Kidney glomerular epithelial cell (primary cell): ENCODE measurements at places on chromosomes 7 and 10.

DNA sequence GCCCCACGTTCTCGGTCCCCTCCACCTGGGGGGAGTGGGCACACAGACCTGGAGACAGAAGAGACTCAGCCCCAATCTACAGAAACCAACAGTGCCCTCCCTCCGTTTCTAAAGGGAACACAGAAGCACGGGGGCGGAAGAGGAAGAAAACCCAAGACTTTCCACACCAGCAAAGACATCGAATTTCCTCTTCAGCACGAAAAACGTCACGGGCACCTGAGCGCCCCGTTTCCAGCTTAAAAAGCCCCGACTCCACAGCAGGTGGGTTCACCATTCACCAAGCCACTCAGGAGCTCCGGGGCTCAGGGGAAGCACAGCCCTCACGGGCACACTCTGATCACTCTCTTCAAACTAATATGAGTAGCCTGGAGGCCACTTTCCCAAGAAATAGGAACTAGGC is 19.6 kb downstream of the NUDT1 start:
- DNase-seq, result no peak

GRCh38 chr10:108877095-108877561 is 1046.2 kb downstream of the XPNPEP1 start:
- DNase-seq, result no peak

GRCh38 chr7:66921396-66921917 is 432 bp downstream of the TMEM248 start:
- DNase-seq, result no peak

GRCh38 chr7:43747328-43748105 is 11.0 kb upstream of the BLVRA start:
- no peak for DNase-seq

DNA sequence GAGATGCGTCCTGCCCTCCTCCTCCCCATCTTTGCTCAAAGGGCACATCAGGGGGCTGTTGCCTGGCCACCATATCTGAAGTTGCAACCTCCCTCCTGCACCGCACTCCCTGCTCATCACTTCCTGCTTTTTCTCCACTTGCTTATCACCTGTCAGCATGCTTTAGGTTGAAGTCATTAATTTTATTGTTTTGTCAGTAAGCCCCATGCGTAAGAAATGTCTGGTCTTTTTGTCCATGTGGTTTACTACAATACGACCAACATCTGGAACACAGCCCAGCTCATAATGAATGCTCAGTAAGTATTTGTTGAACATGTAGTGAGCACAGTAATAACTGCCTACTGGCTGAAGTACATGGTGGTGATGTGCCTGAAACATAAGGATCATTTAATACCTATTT is 71.6 kb upstream of the GJD4 start:
- DNase-seq, result no peak

- no peak for DNase-seq
Measured at GRCh38 chr7:139495580-139496125, 12.2 kb upstream of the KLRG2 start.

GRCh38 chr10:69957886-69958555 is 94.6 kb upstream of the MACROH2A2 start:
- DNase-seq, result peak; percentile 32

- DNase-seq, result no peak
Measured at GRCh38 chr7:26841003-26841739, 23.2 kb downstream of the SKAP2 start.

- no peak for DNase-seq
Measured at GRCh38 chr7:156578978-156579430, 61.6 kb upstream of the RNF32 start.

DNA sequence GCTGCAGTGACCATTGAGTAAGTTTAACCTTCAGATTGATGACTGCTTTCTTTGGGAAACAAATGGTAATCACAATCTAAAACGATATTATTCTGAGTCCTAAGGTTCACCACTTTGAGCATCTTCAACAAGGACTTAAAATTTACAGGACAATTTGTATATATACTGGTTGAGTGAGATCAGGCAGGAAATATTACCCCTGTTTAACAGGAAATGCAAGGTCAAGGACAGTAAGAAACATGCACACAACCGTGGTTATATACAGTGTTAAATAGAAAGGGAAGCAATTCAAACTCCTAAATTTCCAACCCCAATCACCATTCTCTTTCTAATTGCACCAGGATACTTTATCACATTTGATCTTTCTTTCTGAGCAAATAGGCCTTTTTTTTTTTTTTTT is 96.1 kb downstream of the ZNF277 start:
- DNase-seq, result no peak

DNA sequence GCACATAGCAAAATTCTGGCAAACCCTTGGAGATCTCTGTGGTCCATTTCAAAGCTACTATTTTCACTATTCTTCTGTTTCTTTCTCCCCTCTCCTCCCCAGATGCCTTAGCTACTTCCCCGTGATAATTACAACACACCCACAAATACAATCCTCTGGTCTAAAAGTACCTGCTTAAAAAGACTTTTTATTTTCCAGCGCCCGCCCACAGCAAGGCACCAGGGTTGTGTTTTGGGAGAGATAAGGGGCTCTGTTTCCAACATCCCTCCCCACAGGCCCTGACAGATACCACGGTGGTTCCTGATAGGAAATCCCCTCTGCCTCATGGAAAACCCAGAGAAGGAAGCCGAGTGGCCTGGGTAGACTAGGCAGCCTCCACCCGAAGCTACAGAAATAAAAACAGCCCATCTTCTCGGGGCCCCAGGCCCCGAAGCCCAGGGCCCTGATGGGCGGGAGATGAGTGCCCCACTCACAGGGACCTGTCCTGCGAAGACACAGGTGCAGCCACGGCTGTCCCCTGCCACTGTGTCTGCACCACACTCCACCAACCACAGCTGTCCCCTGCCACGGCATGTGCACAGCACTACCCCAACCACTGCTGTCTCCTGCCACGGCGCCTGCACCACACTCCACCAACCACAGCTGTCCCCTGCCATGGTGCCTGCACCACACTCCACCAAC is 19.7 kb downstream of the CALML5 start:
- no peak for DNase-seq

DNA sequence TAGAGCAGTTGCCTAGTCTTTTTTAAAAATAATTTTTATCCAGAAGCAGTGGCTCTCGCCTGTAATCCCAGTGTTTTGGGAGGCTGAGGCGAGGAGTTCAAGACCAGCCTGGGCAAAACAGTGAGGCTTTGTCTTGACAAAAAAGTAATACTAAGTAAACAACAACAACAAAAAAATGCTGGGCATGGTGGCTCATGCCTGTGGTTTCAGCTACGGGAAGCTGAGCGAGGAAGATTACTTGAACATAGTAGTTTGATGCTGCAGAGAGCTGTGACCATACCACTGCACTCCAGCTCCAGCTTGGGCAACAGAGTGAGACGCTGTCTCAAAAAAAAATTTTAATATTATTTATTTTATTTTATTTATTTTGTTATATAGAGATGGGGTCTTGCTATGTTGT is 31.3 kb upstream of the TPST1 start:
- no peak for DNase-seq

DNA sequence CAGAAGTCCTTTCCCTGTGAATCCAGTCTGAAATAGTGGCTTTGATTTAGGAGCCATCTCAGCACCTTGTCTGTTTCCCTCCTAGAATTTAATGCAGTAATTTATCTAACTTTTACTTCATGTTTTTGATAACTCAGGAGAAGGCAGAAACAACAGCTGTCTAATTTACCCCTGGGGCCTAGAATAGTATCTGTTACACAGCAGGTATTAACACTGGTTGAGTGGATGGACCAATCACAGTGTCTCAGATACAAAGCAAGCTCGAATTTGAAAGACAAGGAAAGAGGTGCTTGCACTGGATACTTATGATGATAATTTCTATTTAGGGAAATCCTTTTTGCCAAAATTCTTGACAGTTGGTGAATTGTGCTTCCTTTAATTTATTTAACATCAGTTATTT is 23.4 kb downstream of the CHRM2 start:
- DNase-seq, result no peak

DNA sequence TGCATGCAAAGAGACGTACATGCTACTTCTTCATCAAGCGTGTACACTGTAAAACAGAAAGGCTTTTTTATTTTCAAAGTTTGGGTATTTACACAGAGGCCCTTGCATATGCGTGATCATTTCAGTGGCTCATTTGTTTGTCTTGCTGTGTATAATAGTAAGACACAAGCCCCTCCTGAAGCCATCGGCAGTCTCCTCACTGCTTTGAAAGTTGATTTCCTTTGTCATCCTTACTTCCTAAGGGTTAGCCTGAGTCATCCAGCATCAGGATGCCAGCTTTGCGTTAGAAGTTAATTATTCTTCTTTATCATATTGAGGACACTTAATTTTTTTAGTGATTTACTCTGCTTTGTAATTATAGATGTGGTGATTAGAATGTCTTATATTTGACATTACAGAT is 72.5 kb upstream of the CTBP2 start:
- no peak for DNase-seq

GRCh38 chr10:90399782-90400181 is 458.1 kb downstream of the HTR7 start:
- DNase-seq, result no peak

GRCh38 chr7:47690902-47691558 is 109.1 kb upstream of the TNS3 start:
- DNase-seq, result no peak

GRCh38 chr7:133730360-133730759 is 396.8 kb upstream of the LRGUK start:
- no peak for DNase-seq

GRCh38 chr7:16817536-16817935 is 12.7 kb upstream of the AGR2 start:
- DNase-seq, result peak; percentile 56

DNA sequence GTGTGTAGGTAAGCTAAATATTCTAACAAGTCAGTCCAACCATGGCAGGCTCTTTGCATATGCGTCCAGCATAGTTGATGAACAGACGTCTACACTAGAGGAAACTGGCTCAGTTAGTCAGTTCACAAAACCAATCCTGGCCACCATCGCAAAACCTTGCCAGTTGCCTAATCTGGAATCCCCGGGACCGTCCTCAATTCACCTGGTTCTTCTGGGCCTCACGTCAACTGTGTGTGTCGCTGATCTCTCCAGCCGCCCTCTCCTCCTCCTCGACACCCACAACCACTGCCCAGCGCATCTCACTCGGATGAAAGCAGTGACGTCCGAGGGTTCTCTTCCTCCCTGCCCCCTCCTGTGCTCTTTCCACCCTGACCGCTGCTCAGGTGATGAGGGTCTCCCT is 217.8 kb upstream of the SH2B2 start:
- DNase-seq, result no peak

DNA sequence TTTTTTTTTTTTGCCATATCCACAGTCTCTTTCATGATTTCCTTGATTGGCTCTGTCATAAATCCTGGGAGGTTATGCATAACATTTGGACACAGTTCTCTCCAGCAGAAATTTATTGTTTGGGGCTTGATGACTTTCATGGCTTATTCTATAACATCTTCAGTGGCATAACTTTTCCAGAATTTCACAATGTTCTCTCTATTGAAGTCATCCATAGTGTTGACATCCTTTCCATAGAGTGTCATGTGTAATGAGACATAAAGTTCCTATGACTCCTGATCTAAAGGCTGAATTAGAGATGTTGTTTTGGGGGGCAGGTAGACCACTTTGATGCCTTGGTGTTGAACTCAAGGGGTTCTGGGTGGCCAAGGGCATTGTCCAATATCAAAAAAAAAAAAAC is 36.7 kb upstream of the STK17A start:
- DNase-seq, result no peak
